ENCODE measurements at places on chromosomes 12 and 14. TPM values are rescaled to one million over a fixed set of nuclear protein-coding genes. Genes with fewer than 3 reads are reported as not detected.

DNA sequence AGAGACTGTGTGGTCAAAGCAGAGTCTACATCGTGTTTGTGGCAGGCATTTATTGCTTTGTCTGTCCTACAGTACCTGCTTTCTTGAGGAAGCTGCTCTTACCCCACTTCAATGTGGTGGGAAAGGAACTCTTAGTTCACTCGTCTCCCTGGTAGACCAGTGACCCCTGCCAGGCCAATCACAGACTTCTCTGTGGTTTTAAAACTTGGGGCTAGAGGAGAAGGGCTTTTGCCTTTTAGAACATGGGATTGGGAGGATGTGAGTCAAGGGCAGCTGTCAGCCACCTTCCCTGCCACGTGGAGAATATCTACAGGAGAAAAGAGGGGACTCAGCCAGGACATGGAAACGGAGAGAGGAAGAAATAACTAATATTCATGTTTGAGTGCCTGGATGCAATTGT lies 36.8 kb upstream of the TMED10 start:
- DNase-seq, result no peak

DNA sequence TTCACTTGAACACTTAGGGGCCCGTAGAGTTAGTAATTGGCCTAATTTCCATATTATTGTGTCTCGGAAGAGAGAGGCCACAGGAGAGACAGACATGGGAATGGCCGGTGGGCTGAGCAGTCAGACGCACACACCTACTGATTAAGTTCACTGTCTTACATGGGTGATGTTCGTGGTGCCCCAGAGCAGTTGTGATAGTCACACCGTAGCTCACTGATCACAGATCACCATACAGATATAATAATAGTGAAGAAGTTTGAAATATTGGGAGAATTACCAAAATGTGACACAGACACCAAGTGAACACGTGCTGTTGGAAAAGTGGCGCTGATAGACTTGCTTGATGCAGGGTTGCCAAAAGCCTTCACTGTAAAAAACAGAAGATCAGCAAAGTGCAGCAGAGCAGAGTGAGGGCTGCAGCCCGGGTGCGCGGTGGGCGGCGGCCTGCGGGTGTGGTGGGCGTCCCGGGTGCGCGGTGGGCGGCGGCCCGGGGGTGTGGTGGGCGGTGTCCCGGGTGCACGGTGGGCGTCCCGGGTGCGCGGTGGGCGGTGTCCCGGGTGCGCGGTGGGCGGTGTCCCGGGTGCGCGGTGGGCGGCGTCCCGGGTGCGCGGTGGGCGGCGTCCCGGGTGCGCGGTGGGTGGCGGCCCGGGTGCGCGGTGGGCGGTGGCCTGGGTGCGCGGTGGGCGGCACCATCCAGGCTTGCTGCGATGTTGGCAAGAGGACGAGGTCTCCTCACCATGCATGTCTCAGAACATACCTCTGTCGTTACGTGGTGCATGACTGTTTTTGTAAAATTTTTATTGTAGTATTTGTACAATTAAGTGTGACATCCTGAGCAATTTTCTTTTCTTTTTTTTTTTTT lies 34.3 kb upstream of the TEX22 start:
- no peak for DNase-seq

DNA sequence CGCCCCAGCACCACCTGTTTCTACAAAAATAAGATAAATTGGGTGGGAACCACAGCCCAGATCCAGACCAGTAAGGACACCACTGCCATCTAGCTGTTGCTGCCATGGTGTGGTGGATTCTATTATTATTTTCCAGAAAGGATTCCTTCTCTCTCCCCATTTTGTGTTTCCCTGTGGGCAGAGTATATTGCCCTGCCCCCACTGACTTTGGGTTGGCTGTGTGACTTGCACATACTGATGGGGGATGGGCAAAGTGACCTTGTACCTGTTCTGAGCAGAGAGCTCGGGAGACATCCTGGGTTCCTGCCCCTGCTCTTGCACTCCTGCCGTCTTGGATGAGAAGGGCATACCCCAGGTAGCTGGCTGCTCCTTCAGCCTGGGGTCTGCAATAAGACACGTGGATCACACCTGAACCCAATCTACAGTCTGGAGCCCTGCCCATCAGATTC lies 24.3 kb downstream of the MOAP1 start:
- no peak for DNase-seq

GRCh38 chr14:53180272-53181221 lies 27.4 kb upstream of the DDHD1 start:
- no peak for DNase-seq

DNA sequence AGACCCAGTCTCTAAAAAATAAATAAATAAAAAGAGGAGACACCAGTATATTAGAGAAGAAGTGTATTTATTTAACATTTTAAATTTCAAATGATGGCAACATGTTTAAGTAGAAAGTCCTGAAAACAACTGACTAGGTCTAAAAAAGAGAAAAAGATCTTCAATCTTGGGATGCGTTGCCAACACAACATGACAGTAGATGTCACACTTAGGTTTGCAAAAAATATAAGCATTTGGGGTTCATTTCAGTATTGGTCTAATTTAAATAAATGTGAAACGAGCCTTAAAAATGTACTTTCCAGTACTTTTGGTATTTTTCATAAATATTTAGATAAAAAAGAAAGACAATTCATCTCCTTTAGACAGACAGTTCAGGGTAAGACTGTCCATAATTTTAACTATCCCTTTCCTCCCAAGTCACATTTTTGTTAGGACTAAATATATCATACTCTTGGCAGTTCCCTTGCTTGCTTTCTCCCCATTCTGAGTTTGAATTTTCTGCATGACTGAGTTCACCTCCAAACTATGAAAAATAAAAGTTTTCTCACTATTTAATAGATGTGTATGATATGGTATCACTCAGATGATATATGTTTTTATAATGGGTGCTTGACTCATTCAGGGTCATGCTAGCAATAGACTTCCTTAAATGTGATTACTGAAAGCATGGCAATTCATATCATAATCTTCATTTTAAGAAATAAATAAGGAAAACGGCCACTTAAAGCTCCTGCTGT lies 4.3 kb downstream of the C14orf93 start:
- no peak for DNase-seq

DNA sequence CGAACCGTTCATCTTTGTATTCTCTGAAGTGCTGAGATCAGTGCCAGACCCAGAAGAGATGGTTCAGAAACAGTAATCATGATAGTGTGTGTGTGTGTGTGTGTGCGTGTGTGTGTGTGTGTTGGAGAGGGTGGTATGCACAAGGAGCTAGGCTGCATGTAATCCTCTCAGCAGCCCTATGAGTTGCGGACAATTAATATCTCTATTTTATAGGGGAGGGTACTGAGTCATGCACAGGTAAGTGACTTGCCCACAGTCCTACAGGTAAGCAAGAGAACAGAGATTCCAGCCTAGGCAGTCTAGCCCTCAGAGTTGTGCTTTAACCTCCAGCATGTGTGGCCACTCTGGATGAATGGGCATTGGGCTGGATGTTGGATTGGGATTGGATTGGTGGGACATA lies 27.9 kb upstream of the TCL1A start:
- DNase-seq, result no peak

GRCh38 chr12:128381946-128382345 lies 115.0 kb downstream of the TMEM132C start:
- no peak for DNase-seq

- no peak for DNase-seq
Measured at GRCh38 chr12:46553266-46553665, 180.7 kb upstream of the SLC38A2 start.

- DNase-seq, result no peak
Measured at GRCh38 chr12:93302331-93303229, 75.1 kb upstream of the NUDT4 start.

DNA sequence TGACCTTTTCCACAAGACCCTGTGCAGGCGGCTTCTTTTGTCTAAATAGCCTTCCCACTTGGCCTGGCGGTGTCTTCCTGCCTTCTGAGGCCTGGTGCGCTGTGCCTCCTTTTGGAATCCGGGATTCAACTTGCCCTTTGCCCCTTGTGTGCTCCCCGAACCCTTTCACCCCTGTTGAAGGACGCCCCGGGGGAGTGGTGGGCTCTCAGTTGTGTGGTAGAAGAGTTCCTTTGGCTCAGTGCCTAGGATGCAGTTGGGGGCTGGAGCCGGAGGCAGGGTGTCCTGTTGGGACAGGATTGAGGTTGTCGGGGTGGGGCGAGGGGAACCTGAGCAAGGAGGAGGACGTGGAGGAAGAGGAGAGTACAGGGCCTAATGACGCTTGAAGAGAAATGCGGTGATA lies 34.5 kb downstream of the KLC1 start:
- no peak for DNase-seq

DNA sequence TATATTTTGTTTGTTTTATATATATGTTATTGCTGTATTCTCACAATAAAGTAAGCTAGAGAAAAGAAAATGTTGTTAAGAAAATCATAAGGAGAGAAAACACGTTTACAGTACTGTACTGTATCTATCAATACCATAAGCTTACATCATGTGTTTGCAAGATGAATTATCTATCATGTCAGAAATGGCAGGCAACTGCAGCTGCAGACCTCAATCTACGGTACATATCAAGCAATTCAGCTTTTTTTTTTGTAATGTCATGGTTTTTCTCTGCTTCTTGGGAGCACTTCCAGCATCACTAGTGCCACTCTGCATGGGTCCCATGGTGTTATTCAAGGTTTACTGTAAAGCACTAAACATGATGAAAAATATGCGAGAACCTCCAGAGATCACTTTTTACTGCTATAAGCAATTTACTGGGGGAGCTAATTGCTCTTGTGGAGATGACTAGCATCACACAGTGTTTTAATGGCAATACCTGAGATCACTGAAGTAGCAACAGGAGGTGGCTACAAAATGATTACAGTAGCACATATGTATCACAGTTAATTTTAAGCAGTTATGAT lies 9.0 kb upstream of the KRT2 start:
- no peak for DNase-seq

GRCh38 chr12:53295891-53296219 lies 513 bp downstream of the PFDN5 start:
- DNase-seq, result no peak

- DNase-seq, result no peak
Measured at GRCh38 chr14:39203659-39204606, 28.9 kb downstream of the PNN start.

The HELB gene
- total RNA-seq, result 3.2 TPM

The MIP gene
- total RNA-seq, result not detected

The MORN3 gene
- total RNA-seq, result not detected
